ENCODE measurements at places on chromosomes 12 and 14.

DNA sequence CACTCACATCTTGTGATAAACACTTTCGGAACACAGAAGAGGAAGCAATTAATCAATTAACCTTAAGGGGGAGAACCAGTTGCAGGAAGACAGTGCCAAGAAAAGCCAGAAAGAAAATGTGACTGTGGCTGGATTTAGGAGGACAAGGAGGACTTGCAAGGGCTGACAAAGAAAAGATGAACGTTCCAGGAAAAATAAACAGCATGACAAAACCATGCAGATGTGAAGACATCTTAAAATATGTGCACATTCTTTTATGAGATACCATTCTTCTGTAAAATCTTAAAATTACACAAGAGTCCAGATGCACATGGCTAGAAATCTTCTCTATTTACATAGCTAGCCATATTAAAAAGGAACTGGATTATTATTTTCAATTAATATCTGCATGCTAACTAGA lies 33.4 kb downstream of the KITLG start:
- DNase-seq, result no peak

- no peak for DNase-seq
Observed at GRCh38 chr14:103372017-103372416, 13.2 kb upstream of the MARK3 start.

DNA sequence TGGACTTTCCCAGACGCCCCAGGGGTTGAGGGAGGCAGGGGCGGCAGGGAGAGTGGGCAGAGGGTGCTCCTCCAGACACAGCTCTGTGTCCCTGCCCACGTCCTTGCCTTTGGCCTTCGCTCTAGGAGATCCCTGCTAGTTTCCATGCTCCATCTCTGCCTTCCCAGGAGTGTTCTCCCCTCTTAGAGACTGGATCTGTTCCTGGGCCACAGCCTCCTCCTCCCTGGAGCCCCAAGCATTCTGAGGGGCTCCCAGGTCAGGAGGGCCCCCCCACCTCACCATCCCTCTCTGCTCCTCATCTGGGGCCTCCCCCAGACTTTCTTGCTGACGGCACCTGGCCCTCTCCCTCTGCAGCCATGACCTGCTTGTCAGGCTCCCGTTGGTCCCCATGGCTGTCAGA lies 216.0 kb upstream of the FKBP4 start:
- DNase-seq, result no peak

DNA sequence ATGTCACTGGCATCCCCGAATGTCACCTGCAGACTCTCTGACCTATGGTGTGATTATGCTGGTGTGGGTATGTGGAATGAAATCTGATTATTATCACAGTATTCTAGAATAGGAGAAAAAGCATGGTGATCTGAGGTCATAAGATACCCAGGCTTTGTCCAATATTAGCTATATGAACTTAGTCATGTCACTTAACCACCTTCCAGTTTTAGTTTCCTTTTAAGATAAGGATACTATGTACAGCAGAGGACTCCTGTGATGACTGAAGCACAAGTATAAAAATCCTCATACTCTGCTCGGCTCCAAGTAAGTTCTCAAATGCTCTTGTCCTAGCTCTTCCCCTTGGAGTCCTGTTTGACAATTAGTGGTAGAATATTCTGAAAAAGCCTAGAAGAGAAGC lies 2.8 kb downstream of the GNS start:
- DNase-seq, result no peak

DNA sequence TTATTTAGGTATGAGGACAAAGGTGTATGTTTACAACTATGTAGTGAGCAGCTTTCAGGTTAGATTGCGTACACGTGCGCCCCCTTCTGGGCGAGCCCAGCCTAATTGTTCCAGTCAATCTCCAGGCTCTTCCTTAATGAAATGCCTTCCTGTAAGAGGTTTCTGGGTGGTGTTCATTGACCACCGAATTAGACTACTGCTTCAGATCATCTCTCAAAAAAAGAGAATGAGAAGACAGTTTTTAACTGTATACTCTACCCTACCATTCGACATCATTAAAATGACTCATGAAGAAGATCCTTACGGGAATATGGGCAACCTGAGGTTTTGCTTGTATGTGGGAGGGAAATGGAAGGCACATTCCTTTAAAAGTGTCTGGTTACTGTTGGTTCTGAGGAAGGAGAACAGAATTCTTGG lies 2.1 kb downstream of the LUM start:
- peak; percentile 30 for DNase-seq

GRCh38 chr14:53742233-53742620 lies 214.4 kb downstream of the BMP4 start:
- no peak for DNase-seq

DNA sequence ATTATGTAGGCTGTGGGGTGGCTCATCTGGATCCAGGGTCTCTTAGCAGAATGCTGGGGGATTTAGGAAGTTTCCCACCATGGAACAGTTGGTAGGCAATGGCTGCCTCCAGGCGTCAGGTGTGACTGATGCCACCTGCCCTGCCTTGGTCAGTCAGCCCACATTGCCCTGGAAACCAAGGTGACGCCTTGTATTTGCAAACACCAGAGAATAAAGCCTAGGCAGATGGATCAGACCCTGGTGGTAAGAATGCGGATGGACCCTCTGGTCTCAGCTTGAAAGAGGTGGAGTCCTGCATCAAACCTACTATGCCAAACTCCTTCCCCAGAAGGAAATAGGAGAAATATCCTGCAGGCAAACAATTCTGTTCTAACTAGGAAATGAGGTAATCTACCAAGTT lies 38.2 kb downstream of the NCKAP5L start:
- no peak for DNase-seq

GRCh38 chr12:76451528-76451927 lies 103.3 kb upstream of the BBS10 start:
- DNase-seq, result no peak

- no peak for DNase-seq
Observed at GRCh38 chr14:89588840-89589296, 171.8 kb upstream of the FOXN3 start.

DNA sequence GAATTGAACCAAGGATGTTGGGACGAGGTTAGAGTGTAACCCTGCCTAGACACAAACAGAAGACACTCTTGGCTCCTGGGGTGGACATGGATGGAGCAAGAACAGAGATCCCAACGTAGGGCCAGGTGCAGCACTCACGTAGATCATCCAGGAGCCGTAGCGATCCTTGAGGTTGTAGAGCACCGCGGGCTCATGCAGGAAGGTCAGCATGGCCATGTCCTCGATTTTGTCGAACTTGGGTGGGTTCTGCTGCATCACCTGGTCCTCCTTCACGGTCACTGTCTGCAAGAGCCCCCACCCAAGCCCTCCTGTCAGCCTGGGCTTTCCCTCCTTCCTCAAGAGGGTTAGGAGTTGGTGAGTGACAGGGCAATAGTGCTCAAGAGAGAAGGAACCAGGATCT lies 2.5 kb downstream of the MYH7 start:
- DNase-seq, result no peak

DNA sequence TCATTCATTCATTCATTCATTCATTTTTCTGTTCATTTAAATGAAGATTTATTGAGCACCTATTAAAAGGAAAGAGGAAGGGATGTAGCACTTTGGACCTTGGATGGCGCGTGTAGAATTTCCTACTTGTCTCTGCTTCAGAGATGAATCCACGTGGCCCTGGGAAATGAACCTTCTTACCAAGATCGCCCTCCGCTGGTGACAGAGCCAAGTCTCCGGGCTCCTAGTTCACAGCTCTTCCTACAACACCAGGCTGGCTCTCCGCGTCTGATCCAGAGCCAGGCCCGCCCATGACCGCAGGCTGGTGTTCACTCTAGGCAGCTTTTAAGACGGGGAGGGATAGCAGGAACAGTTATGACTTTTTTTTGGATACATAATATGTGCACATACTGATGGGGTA lies 70.9 kb upstream of the PIWIL1 start:
- no peak for DNase-seq

DNA sequence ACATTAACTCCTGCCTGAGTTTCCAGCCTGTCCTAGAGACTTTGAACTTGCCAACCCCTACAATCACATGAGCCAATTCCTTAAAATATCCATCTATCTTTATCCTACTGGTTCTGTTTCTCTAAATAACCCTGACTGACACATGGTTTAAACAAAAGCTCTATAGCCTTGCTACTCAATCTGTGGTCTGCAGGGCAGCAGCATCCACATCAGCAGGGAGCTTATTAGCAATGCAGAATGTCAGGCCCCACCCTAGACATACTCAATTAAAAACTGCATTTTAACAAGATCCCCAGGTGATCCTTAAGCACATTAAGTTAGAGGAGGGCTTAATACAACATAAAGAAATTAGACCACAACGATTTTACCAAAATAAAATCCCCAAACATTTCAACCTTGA lies 108.3 kb upstream of the CPSF6 start:
- no peak for DNase-seq

GRCh38 chr14:103330536-103330935 lies 3.5 kb upstream of the EIF5 start:
- no peak for DNase-seq

DNA sequence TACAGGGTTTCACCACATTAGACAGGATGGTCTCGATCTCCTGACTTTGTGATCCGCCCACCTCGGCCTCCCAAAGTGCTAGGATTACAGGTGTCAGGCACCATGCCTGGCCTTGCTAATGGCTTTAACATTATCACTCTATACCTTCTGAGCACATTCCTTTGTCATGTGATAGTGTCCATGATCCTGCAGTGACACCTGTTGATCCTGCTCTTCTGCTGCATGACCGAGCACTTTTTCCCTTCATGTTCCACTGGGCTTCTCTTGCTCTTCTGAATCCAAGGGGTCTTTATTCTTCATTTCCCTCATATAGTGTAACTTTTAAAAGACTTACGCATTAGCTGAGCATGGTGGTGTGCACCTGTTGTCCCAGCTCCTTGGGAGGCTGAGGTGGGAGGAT lies 11.6 kb downstream of the ZNF268 start:
- no peak for DNase-seq

Data from stimulated activated CD4-positive, alpha-beta T cell treated with anti-CD3 and anti-CD28 coated beads, Interleukin-4, amount 100 ng/mL, for 1 hour (primary cell).